ENCODE measurements at places on chromosomes 13 and 19. TPM values are rescaled to one million over a fixed set of nuclear protein-coding genes. Genes with fewer than 3 reads are reported as not detected.

Gene KCNC3
- total RNA-seq = not detected

Gene MTUS2
- total RNA-seq = under 0.01 TPM

Gene MEIOSIN
- total RNA-seq = not detected

Gene ZNF154
- 1.9 TPM for total RNA-seq

- DNase-seq = peak; percentile 97
These were observed 25.3 kb upstream of the MEDAG start for GRCh38 chr13:30880856-30881155.

- peak; percentile 65 for DNase-seq
These were observed 2818.6 kb upstream of the PCDH20 start for GRCh38 chr13:64234255-64234654.

DNA sequence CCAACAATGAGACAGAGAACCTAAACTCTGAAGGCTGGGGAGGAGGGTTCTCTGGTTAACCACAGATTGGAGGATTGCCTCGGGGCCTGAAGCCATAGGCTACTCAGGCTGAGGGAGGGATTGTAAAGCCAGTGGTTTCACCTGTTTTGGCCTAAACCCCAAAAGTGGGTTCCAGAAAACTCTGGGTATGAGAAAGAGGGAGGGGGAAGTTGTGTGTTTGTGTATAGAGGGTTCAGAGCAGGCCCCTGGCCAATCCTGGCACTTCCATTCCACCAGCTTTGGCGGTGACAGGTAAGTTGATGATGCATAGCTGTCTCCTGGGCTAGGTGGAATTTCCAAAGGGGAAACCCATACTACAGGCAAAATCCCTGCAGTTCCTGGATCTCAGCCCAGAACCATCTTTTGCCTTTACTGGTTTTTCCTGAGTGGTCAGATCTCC, 13.5 kb upstream of the CCDC97 start:
- DNase-seq = no peak

DNA sequence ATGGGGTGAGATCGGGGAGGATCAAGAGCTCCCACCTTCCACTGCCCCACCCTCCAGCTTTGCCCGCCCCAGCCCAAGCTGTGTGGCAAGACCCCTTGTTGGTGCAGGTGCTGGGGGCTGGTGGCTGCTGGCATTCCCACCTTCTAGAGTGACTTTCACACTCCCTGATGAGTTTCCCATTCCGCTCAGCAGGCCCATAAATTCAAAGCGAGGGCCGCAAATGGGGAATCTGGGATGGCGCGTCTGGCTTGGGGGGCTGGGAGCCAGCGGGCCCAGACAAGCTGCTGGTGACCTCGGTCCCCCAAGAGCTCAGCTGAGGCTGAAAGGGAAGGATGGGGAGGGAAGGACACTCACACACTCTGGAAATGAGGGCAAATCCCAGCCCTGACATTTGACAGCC, 110.3 kb downstream of the GADD45B start:
- no peak for DNase-seq

Gene PABPC3
- total RNA-seq = under 0.01 TPM

Gene RBM42
- total RNA-seq = 20.6 TPM

Gene ZNF552
- total RNA-seq = 5.0 TPM

GRCh38 chr19:19372656-19373416, 32.6 kb upstream of the GATAD2A start:
- DNase-seq = peak; percentile 45

GRCh38 chr13:26025771-26026170, 26.0 kb downstream of the SHISA2 start:
- no peak for DNase-seq

Gene RTBDN
- not detected for total RNA-seq

Gene HTR2A
- total RNA-seq = not detected

- no peak for DNase-seq
These were observed 489.7 kb downstream of the COG6 start for GRCh38 chr13:40145139-40145538.

Gene C2CD4C
- total RNA-seq = under 0.01 TPM

Gene KIRREL2
- not detected for total RNA-seq

Gene GPATCH1
- total RNA-seq = 8.3 TPM

Gene FGF22
- total RNA-seq = not detected

DNA sequence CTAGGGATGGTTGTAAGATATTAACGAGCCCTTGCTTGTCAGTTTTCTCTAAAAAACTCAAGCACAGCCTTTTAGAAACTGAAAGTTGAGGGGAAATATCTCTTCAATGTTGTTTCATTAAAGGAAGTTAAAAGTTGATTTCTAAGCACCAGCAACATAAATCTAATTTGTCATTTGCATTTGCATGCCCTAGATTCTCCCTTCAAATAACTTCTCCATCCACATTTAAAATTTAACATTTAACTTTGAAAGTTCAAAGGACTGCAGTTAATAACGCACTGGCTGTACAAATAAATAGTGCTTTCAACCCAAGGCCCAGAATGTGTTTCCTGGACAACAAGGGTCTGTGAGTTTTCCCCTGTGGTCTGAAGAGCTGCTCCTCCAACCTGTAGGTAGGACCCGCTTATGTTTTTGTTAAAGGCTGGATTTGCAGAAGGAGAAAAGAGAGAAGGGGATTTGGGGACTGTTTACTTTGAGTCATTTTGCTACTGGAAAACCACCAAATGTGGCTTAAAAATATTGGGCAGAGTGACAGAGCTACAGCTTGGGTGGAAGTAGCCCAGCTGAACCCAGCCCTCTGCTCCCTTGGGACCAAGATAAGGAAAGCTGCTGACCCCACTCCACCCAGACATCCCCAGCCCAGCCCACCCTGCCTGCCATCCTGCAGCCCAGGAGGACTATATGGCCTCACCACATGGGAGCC, 39.8 kb downstream of the TNFRSF19 start:
- DNase-seq = peak; percentile 35

DNA sequence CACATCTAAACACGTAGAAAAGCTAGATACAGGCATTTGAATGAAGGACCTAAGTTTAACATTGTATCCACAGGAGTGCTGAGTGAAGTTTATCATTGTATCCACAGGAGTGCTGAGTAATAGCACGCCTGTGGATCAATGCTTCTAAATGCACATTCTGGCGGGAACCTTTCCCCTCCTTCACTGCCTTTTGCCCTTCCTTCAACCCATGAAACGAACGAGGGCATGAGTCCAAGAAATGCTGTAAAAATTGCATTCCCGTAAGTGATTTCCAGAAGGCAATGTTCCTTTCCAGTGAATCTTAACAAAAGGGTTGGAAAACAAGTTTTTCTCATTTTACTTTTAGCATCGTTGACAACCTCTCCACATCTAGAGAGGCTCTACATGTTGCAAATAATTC, 88.1 kb downstream of the ZDHHC20 start:
- no peak for DNase-seq

Gene CFAP97D2
- not detected for total RNA-seq

DNA sequence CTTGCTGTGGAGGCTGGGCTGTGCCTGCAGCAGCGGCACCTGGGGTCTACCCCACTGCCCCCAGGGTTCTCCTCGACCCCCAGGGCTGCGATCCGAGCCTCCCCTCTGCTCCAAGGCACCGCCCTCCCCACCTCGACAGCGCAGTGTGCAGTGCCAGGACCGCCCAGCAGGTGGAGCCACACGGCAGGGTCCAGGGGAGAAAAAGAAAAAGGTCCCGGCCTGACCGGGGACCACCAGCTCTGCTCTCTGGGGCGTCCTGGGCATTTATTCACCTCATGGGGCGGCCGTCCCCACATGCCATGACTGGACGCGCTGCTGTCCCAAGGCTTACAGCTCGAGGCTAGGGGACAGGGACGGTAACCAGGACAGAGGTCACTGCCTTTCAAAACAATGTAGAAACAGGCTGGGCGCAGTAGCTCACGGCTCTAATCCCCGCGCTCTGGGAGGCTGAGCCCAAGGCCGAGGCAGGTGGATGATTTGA, 10.6 kb downstream of the REXO1 start:
- no peak for DNase-seq

Measured in IMR-90 (cell line).